WERI-Rb-1 (cell line): ENCODE measurements at places on chromosomes 1 and 21.

GRCh38 chr1:116167625-116168276 is 56.6 kb downstream of the MAB21L3 start:
- no peak for DNase-seq

DNA sequence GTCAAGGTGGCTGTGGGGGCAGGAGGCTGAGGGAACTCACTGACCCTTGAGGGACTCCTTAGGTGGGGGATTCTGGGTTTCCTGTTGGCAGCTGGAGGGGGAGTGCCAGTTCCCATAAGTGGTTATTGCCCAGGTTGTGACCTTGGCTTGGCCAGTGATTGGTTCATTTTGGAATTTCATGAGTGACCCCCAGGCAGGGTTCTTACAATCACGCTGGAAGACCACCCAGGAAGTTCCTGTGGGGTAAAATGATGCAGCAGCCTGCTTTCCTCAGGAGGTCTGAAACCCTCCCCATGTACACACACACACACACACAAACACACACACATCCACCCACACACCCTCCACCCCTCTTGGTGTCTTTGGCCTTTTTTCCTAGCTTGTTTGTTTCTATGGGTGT is 16.9 kb downstream of the VANGL1 start:
- DNase-seq = no peak

- DNase-seq = no peak
These were observed 504 bp downstream of the DHRS3 start for GRCh38 chr1:12617511-12617900.

- no peak for DNase-seq
These were observed 121.2 kb downstream of the EPHB2 start for GRCh38 chr1:22831729-22832413.

DNA sequence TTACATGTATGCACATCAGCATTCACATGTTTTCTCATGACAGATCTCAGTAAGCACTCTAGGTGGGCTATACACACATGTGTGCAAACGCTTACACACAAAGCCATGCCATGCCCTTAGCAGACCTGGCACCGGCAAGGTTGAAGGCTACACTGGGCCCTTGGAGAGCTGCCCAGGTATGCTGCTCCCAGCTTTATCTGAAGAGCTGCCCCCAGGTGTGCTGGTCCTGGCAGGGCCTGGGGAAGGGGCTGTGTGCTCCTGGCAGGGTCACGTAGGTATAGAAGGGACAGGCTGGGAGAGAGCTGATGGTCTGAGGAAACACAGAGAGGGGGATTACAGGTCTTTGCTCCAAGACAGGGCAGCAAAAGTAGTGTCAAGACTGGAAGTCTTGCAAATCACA is 146.7 kb upstream of the VANGL1 start:
- DNase-seq = no peak

- no peak for DNase-seq
These were observed 2.6 kb upstream of the TDRD10 start for GRCh38 chr1:154499446-154499845.

DNA sequence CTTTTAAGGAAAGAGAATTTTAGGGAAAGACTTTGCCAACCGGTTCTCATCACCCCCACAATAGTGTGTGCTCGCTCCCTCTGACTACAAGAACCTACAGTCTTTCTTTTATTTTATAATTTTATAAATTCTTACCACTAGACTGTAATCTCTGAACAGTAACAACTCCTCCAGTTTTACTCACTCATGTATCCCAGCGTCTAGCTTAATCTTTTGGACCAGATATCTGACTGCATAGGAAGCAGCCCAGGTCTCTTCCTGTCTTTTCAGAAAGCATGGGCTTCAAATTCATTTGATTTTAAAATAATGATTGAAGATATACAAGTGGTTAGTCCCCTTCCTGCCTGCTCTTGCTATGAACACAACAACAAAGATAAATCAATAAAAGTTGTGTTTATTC is 19.0 kb upstream of the DUSP10 start:
- DNase-seq = no peak

DNA sequence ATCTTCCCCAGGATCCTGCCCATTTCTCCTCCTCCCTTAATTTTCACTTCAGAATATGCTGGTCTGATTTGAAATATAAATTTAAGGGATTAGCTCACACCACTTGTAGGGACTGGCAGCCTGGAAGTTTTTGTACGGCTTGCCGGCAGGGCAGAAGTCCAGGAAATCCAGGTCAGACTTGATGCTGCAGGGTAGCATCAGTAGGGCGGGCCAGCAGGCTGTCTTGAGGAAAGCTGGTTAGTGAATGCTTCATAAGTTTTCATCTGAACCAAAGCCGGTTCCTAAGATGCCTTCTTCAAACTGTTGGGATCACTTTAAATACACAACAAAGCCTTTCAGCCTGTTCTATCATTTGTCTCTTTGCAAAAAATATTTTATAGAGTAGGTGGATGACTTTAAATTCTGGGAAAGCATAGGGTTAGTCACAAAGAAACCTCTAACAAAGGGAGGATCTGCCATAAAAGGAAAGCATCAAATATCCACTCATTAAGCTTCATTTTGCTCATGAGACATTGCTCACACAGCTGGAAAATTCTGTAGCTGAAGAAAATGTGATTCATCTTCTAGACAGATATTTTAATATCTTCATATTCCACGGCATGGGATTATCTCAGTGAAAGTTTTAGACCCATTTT is 90.7 kb upstream of the GFI1 start:
- no peak for DNase-seq

DNA sequence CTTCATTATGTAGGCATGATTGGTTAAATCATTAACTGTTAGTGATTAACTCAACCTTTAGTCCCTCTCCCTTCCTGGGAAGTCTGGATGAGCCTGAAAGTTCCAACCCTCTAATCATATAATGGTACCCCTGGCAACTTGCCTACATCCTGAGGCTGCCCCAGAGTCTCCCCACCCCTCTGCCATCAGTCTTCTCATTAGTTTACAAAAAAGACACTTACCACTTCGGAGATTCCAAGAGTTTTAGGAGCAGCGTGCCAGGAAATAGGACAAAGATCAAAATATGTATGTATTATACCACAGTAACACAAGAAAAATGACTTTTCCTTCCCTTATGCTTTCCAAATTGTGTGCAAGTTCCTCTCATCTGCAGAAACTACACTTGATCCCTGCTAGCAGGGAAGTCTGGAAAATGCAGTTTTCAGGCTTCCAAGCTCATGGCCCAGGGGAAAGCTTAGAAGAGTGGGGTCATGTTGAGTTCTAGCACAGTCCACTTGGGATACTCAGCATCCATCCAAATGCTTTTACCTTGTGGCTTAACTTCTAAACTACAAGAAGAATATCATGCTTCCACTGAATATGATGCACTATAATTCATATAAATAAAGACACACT is 64.6 kb upstream of the PPIH start:
- no peak for DNase-seq

GRCh38 chr21:45979651-45980050 is 1.9 kb upstream of the COL6A1 start:
- peak; percentile 11 for DNase-seq

- DNase-seq = no peak
These were observed 37.0 kb upstream of the CAMK1G start for GRCh38 chr1:209546390-209547085.

DNA sequence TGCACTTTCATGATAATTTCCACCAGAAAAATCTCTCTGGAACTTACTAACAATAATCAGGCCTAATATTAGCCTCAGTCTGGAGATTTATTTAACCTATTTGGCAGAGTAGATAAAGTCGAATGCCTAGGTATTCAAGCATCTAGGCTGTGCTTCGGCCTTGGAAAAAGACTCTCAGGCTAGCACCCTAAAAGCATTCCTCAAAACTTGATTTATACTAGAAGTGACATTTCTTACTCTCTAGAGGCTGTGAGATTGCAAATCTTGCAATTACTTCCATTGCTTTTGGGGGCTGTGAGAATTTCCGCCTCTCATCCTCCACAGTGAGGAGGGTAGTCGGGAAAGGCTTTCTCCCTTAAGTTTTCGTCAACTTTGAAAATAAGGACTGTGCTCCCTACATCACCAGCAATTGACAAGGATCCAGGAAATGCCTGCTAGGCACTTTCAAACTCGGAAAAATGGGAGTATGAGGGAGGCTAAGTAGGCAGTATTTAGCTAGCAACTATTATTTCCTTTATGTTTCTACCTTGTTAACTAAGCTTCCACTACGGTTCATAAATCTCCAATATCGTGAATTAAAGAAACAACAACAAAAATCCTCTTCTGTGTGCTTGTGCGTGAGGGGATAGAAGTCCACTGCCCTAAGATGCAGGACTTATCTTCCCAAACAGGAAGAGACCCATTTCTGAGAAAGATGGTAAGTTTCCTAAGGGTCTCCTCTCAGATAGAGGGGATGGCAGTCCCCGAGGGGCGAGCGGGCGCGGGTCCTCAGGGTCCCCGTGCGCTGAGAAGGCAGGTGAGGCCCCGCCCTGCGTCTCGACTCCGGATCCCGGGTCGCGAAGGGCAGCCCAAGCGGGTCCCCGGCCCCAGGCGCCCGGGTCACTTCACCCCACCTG is 1.1 kb upstream of the LMO4 start:
- no peak for DNase-seq

DNA sequence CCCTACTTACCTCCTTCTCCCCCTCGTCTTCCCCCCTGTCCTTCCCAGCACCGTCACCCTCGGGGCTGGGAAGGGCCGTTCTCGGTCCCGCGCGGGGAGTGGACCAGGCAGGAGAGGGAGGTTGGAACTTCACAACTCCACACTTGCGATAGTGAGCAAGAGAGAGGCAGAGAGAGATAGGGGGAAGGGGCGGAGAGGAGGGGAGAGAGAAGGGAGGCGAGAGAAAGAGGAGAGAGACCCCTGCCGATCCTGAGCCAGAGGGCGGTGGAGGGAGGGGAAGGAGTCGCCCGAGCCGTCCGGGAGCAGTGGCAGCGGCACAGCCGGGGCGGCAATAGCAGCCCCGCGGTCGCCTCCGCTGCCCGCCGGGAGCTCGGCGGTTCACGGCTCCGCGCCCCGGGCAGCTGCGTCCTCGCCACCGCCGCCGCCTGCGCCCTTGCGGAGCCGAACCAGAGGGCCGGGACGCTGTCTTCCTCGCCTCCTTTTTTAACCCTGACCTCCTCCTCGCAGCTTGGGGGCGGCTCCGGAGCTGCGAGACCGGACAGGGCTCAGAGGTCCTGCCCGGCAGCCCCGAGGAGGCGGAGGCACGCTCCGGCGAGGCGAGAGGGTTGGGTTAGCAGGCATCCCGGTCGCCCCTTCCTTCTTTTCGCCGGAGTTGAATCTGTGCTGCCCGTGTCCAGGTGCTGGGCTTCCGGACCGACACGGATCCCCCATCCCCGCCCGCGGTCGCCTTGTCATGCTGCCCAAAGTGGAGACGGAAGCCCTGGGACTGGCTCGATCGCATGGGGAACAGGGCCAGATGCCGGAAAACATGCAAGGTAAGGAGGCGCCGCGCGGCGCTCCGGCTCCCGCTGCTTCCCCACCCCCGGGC is 11.7 kb downstream of the NR5A2 start:
- DNase-seq = peak; percentile 69

DNA sequence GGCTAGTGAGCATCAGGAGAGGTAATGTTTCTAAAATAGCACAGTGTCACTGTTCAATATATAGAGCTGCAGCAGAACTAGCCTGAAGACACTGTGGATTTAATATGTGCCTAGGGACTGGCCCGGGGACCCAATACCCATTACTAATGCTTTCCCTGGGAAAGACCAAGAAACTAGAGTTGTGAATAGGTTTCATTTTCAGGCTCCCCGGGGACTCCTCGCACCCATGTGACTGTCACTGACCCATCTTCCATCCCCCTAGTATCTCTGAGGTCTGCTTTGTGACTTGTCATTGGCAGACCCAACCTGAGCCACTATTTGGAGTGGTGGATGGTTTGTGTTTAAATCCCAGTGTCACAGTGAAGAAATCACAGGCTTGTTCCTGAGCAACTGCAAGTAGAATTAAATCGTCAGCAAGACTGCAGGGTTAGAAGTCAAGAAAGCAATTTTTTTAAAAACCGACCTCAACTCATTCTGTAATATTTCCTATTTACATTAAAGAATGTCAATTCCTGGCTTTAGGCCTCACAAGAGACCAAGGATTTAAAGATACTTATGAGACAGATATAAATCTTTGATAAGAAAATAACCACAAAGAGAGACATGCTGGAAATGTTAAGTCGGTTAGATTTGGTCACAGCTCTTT is 130.0 kb upstream of the TNR start:
- no peak for DNase-seq

DNA sequence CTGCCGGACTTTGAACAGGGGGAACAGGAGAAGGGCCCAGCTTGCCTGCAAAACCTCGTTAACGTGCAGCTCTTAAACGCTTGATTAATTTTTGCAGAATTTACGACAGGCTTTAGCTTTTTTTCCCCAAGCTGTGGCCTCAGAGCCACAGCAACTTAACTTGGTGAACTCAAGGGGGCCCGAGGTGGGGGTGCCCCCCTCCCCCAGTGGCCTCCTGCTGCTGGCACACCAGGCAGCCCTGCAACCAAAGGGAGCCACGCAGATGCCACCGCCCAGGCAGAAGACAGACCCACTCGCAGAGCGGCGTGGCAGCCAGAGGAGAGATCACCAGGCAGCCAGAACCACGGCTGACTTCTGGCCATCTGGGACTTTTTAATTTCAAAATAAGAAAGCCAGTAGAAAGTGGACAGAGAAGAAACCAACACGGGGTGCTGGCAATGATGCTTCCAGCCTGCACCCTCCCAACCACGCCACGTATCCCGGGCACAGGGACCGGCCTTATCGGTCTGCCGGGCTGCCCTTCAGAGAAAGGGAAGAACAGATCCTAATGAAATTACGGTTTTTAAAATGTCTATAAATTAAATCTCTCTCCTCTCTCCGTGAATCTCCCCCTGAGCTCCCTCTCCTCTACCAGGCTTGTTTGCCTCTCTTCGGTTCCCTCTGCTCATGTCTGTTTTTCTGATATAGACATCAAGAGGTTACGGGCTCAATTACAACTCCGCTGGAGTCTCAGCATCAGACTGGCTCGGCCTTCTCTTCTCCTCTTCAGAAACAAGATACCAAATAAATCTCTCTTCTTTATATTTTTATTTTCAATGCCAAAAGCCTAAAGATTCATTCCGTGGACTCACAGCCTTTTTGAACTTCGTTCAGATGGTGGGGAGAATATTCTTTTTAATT is 6.4 kb downstream of the CASZ1 start:
- DNase-seq = peak; percentile 54
